Activated CD4-positive, alpha-beta T cell treated with anti-CD3 and anti-CD28 coated beads, Interleukin-2, amount 10 ng/mL, durations not matched to agents 7 days and 5 days (primary cell): ENCODE measurements at places on chromosomes 11 and 22.

DNA sequence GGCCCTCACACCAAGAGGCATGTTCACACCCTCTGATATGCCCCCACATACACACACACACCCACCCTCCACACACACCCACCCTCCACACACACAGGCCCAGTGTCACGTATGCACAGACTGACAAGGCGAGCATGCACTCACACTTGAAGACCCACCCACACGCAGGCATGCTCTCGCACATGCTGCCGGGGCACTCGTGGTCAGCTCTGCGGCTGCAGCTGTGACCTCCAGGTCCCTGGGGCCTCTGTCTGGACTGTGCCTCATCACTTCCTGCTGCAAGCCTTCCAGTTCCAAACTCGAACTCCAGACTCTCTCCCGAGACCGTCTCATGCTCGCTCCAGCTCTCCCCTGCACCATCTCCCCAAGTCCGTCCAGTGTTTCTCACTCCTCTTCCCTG is 9.5 kb downstream of the DCHS1 start:
- no peak for DNase-seq

DNA sequence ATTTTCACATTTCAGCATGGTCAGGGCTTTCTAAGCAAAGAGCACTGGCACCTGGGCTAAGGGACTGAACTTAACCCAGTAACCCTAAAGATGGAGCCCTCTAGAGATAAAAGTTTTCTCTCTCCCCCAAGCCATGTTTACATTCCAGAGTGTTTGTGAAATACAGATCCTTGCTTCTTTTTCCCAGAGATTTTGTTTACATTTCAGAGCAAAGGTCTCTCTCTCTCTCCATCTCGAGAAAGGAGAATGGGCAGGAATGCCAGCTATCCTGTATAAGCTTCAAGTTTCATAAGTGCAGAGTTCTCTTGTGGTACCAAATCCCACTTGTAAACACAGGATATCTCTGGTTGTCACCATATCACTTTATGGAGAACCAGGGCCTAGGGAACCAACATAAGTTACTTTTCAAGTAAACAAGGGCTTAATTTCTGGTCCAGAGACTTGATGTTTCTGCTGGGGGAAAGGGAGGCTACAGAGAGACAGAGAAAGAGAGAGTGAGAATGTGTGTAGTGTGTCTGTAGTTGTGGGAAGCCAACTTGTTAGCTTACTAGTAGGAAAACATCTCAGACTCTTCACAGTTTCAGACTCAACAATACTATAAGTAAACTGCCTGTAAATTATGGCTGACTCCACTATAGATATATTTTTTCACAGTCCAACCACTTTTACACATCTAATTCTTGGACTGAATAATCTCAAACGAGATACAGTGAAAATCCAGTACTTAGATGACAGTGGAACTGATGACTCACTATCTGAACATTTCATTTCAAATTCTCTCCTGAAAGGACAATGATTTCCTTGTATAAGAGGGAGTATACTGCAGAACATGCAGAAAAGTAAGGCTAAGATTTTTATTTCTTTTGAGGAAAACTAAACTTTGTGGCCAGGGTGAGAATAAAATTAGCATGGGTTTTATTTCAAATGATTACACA is 76.2 kb downstream of the ARHGAP32 start:
- no peak for DNase-seq

DNA sequence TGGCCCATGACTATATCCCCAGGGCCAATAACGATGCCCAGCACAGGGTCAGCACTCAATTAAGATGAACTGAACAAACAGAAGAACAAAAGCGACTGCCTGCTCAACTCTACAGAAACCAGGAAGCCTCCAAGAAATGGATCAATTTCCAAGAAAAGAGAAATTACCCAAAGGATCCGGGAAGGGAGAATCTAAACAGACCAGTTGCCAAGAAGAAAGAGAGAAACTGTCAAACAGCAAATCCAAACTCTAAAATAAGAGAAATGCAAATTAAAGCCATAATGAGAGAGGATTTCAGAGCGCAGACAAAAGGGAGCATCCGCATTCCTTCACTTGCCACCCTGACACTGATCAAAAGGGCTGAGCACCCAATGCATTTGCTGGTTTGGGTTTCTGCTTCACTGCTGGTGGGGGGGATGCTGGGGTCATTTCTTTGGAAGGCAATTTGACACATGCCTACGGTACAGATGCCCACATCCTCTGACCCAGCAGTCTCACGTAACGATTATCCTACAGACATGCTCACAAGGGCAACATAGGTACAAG is 37.7 kb upstream of the RFPL3 start:
- no peak for DNase-seq

- DNase-seq = no peak
Observed at GRCh38 chr22:37448516-37449127, 21.3 kb upstream of the ELFN2 start.

GRCh38 chr11:73391665-73392064 is 15.5 kb downstream of the RELT start:
- DNase-seq = no peak

DNA sequence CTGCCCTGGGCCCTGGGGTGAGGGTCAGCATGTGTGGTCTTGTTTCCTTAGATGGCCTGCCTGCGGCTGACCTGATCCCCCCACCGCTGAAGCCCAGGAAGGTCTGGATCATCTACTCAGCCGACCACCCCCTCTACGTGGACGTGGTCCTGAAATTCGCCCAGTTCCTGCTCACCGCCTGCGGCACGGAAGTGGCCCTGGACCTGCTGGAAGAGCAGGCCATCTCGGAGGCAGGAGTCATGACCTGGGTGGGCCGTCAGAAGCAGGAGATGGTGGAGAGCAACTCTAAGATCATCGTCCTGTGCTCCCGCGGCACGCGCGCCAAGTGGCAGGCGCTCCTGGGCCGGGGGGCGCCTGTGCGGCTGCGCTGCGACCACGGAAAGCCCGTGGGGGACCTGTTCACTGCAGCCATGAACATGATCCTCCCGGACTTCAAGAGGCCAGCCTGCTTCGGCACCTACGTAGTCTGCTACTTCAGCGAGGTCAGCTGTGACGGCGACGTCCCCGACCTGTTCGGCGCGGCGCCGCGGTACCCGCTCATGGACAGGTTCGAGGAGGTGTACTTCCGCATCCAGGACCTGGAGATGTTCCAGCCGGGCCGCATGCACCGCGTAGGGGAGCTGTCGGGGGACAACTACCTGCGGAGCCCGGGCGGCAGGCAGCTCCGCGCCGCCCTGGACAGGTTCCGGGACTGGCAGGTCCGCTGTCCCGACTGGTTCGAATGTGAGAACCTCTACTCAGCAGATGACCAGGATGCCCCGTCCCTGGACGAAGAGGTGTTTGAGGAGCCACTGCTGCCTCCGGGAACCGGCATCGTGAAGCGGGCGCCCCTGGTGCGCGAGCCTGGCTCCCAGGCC is 12.7 kb downstream of the TMEM121B start:
- no peak for DNase-seq

- no peak for DNase-seq
Observed at GRCh38 chr11:129852125-129852740, 36.6 kb downstream of the TMEM45B start.

- no peak for DNase-seq
Observed at GRCh38 chr11:132770829-132771530, 761.3 kb downstream of the OPCML start.

DNA sequence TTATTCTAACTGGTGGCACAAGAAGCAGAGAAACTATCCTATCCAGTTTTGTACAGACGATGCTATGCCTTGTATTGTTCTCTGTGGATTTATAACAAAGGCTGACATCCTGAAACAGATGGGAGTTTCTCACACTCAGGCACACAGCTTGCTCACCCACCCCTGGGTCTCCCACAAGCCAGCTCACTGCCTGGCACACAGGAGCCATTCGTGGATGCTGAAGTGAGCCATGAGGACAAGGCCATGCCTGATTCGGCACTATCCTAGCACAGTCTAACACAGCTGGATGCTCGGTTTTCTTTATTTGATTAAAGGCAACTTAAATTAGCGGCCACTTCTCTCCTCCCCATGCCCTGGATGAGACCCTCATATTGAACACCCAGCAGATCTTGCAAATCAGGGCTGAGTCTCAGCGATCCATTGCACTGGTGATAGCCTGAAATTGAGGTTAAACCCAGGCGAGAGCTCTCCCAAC is 25.7 kb upstream of the TMPRSS4 start:
- no peak for DNase-seq
